ENCODE measurements at places on chromosomes 2 and 18.

DNA sequence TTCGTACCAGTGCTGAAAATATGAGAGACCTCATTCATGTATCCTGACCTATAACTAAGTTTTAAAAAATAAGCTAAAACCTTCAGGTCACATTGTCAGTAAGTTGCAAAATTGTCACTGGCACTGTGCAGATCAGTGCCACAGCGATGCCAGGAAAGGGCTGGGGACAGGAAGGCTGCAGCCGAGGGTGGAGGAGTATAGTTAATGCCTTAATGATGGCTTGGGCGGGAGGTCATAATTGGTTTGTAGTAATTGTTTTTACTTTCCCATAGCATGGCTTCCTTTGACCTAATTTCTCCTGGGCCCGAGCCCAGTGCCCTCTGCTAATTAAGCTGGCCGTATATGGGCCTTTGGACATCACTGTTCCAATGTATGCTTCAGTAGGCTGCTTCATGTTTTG lies 47.2 kb upstream of the RAB12 start:
- no peak for DNase-seq

- DNase-seq = no peak
Observed at GRCh38 chr2:9741110-9741509, 102.2 kb upstream of the TAF1B start.

DNA sequence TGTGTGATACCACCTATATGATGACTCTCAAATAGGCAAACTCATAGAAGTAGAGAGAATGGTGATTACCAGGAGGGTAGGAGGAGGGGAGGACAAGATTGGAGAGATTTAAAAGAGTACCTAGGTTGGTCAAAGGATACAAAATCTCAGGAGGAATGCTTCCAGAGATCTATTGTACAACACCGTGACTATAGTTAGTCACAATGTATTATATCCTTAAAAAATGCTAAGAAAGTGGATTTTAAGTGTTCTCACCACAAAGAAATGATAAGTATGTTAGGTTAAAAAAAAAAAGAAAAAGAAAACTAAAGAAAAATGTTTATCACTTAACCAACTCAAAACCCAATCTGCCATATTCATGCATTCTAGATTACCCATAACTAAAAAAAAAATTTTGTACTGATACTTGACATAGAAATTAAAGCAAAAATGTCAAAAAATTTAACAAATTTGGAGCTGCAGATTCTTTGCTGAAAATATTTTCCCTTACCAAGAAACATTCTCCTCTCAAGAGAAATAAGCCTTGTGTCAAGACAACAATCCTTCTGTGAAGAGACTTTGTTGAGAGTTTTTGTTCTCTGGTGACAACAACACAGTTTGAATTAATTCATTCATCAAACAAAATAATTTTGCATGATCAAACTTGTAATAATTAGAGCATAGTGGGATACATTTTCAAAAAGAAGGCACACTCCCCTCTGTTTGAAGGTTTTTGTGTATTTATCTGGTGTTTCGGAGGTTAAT lies 213.1 kb downstream of the DNER start:
- no peak for DNase-seq

DNA sequence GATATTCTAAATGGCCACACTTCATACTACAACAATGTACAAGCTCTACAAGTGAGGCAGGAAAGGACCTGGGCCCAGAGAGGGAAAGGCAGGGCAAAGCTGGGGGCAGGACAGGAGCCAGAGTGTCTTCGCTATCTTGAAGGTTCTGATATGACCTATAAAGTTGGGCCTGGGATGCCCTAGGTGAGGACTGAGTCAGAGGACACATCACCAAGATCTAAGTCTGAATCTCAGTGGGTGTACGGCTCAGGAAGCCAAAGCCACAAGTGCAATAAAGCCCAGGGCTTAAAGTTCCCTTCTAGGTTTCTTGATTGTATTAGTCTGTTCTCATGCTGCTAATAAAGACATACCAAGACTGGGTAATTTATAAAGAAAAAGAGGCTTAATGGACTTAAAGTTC lies 219.1 kb downstream of the ALK start:
- DNase-seq = no peak

- DNase-seq = no peak
Observed at GRCh38 chr18:67788310-67789164, 272.0 kb upstream of the DSEL start.

GRCh38 chr18:9838144-9838877 lies 47.5 kb upstream of the TXNDC2 start:
- no peak for DNase-seq

DNA sequence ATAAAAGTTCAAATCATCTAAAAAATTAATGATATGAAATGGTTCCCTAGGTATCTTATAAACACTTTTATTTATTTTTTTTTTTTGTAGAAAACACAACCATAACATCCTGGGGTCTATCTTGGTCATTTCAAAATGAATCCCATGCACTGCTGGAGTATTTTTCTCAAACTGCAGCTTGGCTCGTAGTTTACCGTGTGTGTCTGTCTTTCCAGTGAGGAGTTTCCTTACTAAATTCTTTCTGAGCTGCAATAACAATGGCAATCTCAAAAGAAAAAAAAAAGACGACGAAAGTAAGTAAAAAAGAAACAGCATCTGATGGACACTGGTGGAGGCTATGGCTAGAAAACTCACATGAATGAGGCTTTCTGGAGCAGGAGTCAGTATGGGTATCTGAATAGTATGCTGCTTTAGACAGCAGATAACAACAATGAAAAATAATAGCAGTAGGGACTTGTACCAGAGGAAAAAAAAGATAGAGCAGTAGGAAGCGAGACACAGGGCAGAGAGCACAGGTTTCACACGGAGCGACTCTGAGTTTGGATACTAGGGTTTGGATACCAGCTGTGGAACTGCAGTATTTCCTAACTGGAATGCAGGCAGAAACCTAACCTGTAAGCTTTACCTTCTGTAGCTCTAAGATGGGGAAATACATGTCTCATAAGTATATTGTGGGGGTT lies 43.5 kb downstream of the CALCRL start:
- DNase-seq = no peak

DNA sequence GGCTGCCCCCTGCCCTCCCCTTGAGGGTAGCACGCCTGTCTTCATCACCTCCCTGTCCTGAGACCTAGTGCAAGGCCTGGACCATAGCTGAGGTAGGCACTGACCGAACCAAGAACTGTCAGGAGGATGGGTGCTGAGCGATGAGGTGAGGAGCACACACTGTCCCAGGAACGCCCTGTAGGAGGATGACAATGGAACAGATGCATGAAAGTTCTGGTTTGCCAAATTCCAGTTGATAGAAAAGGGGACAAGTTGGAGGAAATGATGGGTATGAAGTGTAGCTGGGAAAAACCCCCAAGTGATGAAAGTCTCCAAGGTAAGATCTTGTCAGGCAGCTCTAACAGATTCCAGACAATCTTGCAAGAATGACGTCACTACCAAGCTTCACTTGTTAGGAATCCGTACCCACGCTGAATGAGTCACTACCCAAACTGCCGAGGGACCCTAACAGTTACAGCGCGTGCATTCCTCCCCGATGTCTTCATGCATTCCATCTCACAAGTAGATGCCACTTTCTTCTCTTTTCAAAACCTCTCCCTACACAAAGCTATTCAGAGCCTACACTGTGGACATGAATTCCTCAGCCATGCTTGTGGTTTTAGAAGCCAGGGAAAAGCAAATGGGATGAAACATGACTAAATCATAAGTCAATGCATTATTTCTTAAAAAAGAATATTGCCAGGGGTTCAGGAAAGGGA lies 27.6 kb downstream of the MRPL33 start:
- DNase-seq = no peak

- DNase-seq = no peak
Observed at GRCh38 chr18:67500522-67501205, 15.9 kb downstream of the DSEL start.

DNA sequence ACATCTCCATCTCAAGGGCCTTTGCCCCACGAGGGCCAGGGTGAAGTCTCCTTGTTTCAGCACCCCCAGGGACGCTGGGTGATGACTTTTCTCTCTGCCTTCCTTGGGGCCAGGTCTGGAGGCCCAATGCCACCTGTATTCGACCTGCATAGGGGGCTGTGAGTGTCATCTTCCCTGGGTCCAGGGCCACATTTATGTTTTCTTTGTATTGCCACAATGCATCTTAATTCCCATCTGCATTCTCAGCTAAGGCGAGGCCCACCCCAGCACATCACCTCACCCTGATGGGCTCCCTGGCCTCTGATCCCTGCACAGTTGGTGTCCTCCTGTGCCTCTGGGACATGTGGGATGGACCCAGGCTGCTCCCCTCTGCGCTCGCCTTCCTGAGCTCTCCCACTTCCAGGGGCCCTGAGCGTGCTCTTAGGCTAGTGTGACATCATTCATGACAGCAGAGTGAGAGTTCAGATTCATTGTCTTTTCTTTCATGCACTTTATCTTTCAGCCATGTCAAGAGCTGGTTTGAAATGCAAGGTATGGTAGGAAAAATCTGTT lies 122.0 kb upstream of the COPS8 start:
- no peak for DNase-seq

DNA sequence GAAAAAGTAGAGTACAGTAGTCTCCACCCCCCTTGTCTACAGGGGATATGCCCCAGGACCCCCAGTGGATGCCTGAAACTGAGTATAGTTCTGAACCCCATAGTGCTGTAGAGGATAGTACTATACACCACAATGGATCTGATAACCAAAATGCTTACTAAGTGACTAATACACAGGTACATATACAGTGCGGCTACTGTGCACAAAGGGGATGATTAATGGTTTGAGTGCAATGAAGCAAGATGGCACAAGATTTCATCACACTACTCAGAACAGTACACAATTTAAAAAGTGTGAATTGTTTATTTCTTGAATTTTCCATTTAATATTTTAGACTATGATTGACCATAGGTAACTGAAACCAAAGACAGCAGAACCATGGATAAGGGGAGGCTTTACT lies 446.9 kb upstream of the NRP2 start:
- DNase-seq = no peak

DNA sequence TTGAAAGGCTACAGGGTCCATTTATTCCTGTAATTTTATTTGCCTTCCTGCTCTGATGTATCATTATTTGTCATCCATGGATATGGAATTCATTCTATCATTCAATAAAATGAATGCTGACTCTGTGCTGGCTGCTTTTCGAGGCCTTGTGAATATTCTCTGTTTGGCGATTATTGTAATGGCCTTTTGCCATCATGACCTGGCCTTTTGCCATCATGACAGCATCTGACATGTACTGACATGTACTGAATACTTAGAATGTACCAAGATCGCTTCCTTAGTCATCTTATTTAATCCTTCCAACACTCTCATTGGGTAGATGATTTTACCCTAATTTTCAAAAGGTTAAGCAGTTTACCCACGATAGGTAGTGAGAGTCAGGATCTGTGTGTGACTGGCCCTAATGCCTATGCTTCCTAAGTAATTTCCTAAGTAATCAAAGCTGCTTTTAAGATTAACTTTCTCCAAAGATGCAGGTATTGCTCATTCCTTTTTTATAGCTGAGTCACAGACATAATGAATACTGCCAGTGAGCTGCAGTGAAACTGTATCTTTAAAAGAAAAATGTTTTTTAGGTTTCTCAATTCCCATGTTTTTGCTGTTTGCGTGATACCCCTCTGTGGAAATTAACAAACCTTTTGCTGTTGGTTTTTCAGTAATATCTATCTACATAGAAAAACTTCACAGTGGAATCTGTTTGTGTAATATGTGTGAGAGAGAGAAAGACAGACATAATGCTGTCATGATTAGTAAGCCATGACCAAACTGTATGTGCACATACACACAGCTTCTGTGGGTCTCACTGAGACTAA lies 127.8 kb downstream of the CERS6 start:
- no peak for DNase-seq

- DNase-seq = no peak
Observed at GRCh38 chr2:862355-862687, 88.3 kb upstream of the SNTG2 start.
